Karpas-422 (cell line): ENCODE measurements at places on chromosomes 12 and 14. TPM values are rescaled to one million over a fixed set of nuclear protein-coding genes. Genes with fewer than 3 reads are reported as not detected.
A peak's percentile ranks its signal among the peaks of the same experiment; 100 is the strongest.

SOX5 gene
- 15.2 and 30.5 TPM in 2 replicates for total RNA-seq

MYG1 gene
- 67.1 and 85.5 TPM in 2 replicates for total RNA-seq

BHLHE41 gene
- 1.6 and 2.2 TPM in 2 replicates for total RNA-seq

DNA sequence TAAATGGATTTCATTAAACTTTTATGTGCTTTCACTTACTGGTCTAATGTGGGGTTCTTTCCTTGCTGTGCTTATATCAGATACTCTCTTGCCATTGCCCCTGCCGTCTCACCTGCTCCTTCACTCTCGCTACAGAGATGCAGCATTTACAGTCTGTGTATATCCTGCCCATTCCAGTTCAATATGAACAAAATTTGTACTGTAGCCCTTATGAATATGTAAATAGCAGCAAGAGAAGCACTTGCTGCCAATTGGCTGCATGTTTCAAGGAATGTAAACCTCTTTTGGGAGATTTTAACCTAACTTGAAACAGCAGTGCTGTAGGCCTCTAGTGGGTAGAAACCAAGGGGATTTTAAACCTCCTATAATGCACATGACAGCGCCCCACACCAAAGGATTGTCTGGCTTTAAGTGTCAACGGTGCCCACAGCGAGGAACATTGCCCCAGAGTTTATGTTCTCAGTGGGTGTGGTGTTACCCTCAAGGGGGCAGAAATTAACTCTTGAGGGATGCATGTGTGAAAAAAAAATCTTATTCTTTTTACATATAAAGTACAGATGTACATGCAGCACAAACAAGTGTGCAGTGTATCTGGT is 19.1 kb downstream of the PCNX1 start:
- no peaks in the 10 kb centered on the region for H3K4me1 ChIP-seq
- H3K4me3 ChIP-seq = no peak overlapping the region
- no peak overlapping the region for H3K27ac ChIP-seq
- no peaks in the 10 kb centered on the region for H3K36me3 ChIP-seq

DNA sequence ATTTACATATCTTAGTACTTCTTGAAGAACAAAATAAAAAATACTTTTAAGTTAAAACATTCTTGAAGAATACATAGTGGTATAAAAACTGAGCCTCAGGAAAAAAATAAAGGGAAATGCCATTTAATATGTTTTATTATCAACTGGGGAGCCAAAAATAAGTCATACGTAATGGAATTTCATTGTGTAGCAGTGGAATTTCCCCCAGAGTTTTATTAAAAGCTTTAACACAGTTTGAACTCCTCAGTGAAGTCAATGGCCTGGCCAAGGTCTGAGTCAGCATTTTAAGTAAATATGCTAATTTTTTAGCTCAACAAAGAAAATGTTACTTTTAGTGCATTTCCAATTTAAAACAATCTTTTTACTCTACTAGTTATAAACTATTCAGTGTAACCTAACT is 350.1 kb upstream of the ATP2B1 start:
- H3K27me3 ChIP-seq = no peaks in the 10 kb centered on the region
- H3K27ac ChIP-seq = no peak overlapping the region
- no peaks in the 10 kb centered on the region for H3K36me3 ChIP-seq
- no peak overlapping the region for H3K4me3 ChIP-seq
- no peaks in the 10 kb centered on the region for H3K4me1 ChIP-seq

DNA sequence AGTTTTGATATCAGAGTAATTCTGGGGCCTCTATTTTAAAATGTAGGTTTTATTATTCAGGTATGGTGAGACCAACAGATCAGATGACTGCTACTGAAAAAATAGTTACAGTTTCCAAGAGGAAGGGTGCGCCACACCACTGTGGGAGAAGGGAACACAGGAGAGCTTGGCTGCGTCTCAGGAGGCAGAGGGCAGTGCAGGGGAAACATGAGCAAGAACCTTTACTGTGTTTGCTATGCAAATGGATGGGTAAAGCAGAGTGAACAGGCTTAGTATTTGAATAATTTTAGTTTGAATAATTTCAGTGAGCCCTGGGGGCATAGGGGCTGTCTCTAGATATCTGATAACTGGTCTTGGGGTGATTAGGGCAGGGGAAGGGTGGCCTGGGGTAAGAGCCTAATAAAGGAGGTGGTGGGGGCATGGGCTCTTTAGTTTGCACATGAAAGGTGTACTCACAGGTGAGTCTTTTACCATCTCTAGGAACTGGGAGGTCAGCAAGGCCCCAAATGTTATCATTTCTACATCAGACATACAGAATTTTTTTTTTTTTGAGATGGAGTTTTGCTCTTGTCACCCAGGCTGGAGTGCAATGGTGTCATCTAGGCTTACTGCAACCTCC is 196.8 kb upstream of the NEDD1 start:
- no peaks in the 10 kb centered on the region for H3K36me3 ChIP-seq
- peaks cover 8% of the 10 kb centered on the region for H3K4me1 ChIP-seq
- DNase-seq = peak; percentile 53
- no peak overlapping the region for H3K4me3 ChIP-seq
- no peaks in the 10 kb centered on the region for H3K27me3 ChIP-seq
- H3K27ac ChIP-seq = no peak overlapping the region

DNA sequence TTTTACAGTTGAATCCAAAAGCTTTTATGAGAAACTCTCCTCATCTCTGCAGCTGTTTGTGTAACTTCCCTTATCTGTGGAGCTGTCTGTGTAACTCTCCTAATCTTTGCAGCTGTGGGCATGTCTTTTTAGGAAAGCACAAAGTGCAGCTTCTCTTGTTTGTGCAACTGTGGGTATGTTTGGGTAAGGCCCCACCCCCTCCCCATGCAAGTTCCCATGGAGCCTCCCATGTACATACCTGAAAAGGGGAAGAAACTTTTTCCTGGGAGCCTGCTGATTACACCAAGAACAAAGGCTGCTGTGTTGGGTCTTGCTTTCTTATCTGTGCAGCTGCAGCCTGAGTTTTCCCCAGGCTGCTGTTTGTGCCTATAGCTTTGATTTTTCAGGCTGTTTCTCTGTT is 42.7 kb upstream of the CDKN3 start:
- H3K27ac ChIP-seq = no peak overlapping the region
- H3K27me3 ChIP-seq = no peaks in the 10 kb centered on the region
- peaks cover 2% of the 10 kb centered on the region; the same call in 1 of the 2 replicates for H3K4me1 ChIP-seq
- DNase-seq = no peak
- H3K4me3 ChIP-seq = no peak overlapping the region

- H3K4me3 ChIP-seq = no peak overlapping the region
- no peaks in the 10 kb centered on the region for H3K27me3 ChIP-seq
- 0 out of 2 replicates have a peak, but pooled peaks cover 3% of the 10 kb centered on the region for H3K4me1 ChIP-seq
- H3K27ac ChIP-seq = no peak overlapping the region
- DNase-seq = no peak
Measured at GRCh38 chr12:43331935-43332334, 220.1 kb downstream of the ADAMTS20 start.

GRCh38 chr14:52791223-52792096 is at the start of gene GNPNAT1:
Gene GNPNAT1, minus strand, starts transcription at chr14:52791607. Its CDS starts 6,957 bp downstream, at chr14:52784650.
- H3K27ac ChIP-seq = 0 out of 2 replicates have a peak within 1 kb of the TSS, but pooled peaks have one; percentile 10
- H3K36me3 ChIP-seq = peaks cover 4% of the 10 kb centered on the region; the same call in 1 of the 2 replicates
- peak; percentile 97 for DNase-seq
- peaks cover 26% of the 10 kb centered on the region for H3K4me1 ChIP-seq
- H3K4me3 ChIP-seq = peak within 1 kb of the TSS; percentile 80
